Fibroblast of skin of scalp (primary cell): ENCODE measurements at places on chromosomes 1 and 21.

DNA sequence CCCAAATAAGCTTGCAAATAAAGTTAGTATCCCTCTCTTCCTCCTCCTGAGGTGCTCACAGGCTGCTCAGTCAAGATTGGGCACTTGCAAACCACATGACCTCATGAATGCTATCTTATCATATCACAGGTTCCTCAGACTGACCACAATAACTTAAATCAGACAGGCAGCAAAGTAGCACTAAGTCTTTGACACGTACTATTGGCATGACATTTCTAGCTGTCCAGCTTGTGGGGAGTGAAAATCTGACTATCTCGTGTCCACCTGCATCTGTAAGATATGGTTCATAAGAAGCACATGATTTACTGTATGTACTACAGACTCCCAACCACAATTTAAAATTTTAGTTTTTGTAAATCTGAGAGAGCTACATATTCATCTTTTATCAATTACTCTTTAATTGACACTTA is 58.0 kb upstream of the GFI1 start:
- DNase-seq, result no peak

GRCh38 chr1:210400043-210400840 is 71.5 kb downstream of the HHAT start:
- DNase-seq, result peak; percentile 78

DNA sequence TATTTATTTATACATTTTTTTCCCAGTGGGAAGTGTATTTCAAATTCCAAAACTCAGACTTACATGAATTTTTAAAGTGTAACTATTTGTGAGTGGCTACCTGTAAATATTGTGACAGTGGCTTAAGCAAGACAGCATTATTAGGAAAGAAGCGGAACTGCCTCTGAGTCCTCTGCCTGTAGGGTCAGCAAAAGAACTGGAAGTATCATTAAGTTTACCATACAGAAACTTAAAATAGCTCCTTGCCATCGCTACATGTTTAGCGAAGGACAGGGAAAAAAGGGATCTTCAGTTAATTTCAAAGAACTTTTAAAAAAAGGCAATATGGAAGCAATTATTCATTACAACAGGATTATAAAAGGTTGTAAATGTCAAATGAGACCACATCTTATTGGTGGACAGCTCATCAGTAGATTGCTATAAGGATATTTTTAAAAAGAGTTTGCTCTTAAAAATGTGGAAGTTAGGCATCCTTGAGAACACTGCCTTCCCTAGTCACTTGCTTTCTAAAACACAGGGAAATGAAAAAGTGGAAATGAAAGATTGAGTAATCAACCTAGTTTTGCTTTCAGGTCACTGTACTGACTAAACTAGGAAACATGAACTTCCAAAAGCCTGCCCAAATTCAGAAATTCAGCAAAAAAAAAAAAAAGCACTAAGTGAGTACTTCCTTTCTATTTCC is 39.2 kb downstream of the NSL1 start:
- DNase-seq, result no peak

DNA sequence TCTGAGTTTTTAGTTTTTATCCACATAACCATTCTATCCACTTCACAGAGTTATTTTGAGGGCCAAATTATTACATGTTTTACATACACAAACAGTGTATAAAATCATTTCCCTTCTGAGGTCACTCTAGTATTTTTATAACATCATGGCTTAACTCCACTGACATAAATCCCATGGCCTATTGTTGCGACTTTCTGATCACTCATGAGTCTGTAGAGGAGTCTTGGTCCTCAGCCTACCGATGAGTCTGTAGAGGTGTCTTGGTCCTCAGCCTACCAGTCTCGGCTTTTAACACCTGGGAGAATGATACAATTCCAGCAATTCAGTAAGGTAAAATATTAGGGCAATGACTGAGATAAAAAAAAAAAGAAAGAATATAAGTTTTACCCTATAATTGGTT is 483.7 kb downstream of the USP25 start:
- no peak for DNase-seq

DNA sequence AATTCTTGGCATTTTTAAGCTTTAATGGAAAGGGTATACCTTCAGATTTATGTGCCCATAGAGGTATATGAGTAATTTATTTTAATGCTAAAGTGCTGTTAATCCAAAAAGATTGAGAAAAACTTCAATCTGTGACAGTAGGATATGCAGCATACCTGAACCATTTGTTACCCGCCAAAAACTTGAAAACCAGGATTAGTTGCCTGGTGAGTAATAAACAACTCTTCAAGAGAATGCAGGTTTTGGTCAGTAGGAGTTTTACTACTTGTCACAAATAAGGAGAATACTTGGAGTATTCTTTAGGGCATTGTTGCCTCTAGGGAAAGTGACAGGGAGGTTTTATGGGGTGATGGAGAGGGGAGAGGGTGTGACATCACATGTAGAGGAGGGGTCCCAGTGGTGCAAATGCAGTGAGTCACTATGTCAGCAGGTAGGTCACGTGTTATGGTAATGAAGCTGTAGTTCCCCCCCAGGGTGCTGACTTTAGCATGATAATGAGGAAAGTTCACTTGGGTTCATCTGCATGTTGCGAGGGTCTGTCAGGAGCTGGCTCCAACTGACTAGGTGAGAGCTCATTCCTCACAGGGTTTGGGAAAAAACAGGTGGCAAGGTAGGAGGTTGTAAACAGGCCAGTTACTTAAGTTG is 23.1 kb downstream of the USP25 start:
- no peak for DNase-seq

DNA sequence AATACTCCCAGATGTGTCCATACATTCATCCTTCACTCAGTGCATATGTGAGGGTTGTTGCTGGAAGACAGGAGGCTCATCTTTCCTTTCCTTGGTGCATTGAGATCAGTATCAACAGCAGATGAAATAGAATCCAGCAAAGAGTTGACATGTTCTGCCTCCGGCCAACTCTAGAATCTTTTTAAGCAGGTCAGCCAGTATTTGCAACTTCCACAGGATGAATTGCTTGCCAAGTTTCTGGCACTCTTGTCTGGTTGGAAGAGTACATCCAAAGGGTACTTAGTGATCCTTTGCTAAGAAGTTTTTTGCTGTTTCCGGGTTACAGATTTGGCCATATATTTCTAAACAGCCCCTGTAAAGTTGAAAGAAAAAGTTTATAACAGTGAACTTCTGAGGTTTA is 21.1 kb downstream of the SYNC start:
- no peak for DNase-seq

DNA sequence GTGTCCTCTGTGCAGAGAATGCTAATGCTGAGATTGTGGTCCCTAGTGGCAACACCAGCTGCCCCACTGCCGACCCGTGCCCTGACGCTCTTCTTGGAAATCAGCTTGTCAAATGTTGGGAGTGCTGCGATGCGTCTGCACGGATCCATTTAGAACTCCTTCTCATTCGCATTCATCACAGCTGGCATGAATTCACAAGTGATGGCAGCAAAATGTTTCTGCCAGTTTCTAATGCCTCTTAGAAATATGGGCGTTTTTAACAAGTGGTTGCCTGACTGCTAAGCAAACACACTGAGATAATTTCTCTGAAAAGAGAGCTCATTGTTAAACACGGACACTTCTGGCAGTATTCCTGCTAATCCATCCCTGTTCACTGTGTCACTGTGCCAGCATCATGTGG is 131.9 kb upstream of the KCNJ6 start:
- no peak for DNase-seq

- DNase-seq, result no peak
These were observed 13.3 kb upstream of the PLCH2 start for GRCh38 chr1:2462819-2463218.

- peak; percentile 58 for DNase-seq
These were observed 96.3 kb upstream of the TMPRSS15 start for GRCh38 chr21:18499761-18500376.

DNA sequence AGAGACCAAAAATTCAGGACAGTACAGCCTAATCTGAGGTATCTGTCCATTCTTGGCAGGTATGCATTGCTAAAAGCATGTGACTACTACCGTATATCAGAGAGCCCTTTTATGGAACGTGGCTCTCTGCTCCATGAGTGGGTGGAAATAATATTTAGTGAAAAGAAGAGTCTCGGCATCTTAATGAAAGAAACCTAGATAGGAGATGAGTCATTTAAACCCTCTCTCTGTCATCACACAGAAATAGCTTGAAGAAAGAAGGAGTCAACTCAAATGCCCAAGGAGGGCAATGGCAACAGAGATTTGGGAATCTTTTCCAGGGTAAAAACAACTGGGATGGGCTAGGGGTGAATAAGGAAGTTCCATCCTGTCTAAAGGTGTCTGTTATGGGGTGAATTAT is 528.2 kb downstream of the SMYD3 start:
- peak; percentile 24 for DNase-seq

- no peak for DNase-seq
These were observed 9.3 kb downstream of the CBR1 start for GRCh38 chr21:36079010-36079649.

DNA sequence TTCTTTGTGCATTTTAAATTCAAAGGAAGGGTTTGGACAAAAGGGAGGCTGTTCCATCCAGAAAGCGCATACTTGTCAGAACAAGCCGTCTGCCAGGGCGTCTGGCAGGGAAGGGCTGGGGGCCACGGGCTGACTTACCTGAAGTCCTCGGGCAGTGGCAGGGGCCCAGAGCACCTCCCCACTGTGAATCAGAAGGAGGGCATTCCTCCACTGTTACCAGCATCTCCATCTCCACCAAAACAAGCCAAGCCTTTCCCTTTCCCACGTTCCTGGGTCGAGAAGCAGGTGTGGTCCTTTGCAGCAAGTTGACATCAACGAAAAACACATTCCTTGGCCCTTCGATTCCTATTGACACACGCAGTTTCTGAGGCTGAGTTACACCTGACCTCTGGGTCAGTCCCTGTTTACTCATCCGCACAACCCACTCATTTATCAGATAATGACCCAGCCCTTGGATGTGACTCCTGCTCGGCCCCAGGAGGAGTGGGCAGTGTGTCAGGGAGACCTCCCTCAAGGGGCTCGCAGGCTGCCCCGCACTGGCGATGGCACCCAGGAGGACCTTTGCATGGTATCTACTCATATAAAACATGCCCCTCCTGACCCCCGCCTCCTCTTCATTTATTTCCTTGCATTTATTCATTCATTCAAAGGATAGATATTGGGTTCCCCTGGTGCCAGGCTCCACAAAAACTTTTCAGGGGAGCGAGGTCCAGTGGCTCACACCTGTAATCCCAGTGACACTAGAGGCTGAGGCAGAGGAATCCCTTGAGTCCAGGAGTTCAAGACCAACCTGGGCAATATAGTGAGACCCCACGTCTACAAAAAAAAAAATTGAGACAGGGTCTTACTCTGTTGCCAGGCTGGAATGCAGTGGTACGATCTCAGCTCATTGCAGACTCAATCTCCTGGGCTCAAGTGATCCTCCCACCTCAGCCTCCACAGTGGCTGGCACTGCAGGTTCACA is 60.2 kb downstream of the TOMM20 start:
- no peak for DNase-seq

DNA sequence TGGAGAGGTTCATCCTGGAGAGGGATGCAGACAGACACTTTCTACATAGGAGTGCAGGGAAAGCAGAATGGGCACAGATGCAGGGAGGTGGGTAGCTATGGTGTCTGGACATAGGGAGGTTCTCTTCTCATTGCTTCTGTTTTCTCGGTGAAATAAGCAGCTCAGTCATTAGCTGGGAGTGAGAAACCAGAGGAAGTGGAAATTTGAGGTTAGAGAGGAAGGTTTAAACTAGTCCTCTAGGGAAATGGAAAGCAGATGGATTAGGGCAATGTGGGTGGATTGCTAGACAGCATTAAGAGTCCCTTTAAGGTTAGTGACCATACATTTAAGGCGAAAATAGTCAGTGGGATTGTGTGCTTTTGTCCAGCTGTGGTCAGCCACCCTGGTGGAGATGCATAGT is 39.6 kb downstream of the MPZL1 start:
- no peak for DNase-seq

- peak; percentile 85 for DNase-seq
These were observed 162.3 kb downstream of the PSMG1 start for GRCh38 chr21:39020751-39021477.

DNA sequence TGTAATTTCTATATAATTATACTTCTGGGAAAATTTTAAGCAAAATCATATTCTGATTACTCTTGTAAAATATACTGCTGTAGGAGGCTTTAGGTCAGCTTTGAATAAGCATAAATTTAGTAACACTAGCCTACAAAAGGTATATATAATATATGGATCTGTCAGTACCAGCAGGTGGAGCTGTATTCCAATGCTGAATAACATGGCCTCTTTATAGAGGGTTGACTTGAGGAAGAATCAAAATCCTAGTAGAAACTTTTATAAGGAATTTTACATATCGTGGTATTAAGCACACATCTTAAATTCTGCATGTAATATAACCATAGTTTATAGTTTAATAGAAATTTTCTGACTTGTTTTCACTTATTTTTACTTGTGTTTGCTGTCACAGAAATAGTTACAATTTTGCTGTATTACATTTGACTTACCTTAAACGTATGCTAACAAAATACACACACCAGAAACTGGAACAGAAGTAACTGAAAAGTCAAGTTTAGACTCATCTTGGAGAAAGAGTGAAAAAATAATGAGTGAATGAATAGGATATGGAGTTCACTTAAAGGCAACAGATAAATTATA is 79.3 kb downstream of the HMCN1 start:
- peak; percentile 79 for DNase-seq

- DNase-seq, result no peak
These were observed 67.6 kb upstream of the ABCG1 start for GRCh38 chr21:42151148-42151947.

- DNase-seq, result no peak
These were observed 29.0 kb upstream of the ARID1A start for GRCh38 chr1:26666855-26667254.

GRCh38 chr1:161096015-161096414 is 2.1 kb upstream of the KLHDC9 start:
- no peak for DNase-seq

GRCh38 chr1:102434421-102434820 is 437.7 kb upstream of the OLFM3 start:
- DNase-seq, result peak; percentile 12

- DNase-seq, result no peak
These were observed 1.8 kb upstream of the RPS6KC1 start for GRCh38 chr1:213049232-213049631.

- DNase-seq, result no peak
These were observed 427.9 kb upstream of the B3GALT2 start for GRCh38 chr1:193614275-193614674.

GRCh38 chr1:226308166-226308722 is 720 bp downstream of the LIN9 start:
- DNase-seq, result no peak

GRCh38 chr1:185293967-185294542 is 23.0 kb downstream of the IVNS1ABP start:
- no peak for DNase-seq

- DNase-seq, result peak; percentile 80
These were observed 26.4 kb downstream of the SORT1 start for GRCh38 chr1:109371341-109371739.

DNA sequence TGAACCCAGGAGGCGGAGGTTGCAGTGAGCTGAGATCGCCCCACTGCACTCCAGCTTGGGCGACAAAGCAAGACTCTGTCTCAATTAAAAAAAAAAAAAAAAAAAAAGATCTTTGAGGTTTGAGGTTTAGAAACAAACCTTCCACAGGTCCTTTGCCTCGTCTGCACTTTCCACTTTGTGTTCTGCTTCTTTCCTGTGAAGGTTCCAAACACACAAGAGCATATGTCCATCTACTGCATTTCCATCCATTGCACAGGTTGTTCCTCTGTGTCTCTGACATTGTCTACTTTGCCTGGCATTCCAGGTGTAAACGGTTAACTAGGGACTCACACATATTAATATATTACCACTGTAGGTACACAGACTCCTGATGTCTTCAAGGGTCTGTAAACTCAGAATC is 40.1 kb downstream of the DSTYK start:
- DNase-seq, result no peak

GRCh38 chr1:81391125-81391828 is 409.5 kb upstream of the ADGRL2 start:
- no peak for DNase-seq
